Glomerular endothelial cell (primary cell): ENCODE measurements at places on chromosomes 6 and 20. TPM values are rescaled to one million over a fixed set of nuclear protein-coding genes. Genes with fewer than 3 reads are reported as not detected.

DNA sequence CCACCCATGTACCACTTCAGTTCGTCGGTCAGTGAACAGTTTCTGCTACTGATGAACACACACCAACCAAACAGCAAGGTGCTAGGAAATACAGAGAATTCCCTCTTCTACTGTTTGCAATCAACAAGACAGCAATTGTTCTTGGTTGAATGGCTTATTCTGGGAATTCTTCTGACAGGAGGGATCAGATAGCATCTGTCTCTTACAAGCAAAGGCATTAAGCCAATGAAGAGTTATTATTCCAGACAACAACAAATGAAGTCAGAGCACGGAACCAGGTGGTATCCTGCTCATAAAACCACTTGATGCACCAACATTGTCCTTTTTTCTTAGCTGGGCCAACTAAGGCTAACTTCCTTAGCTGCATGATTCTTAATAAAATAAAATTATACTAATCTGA lies 37.8 kb downstream of the PTPRK start:
- DNase-seq: no peak

- no peak for DNase-seq
Observed at GRCh38 chr6:10101551-10102252, 313.2 kb downstream of the TFAP2A start.

Gene TFAP2C
- 0.10 and 0.35 TPM in 2 replicates for total RNA-seq

Gene ZBTB46
- total RNA-seq: 6.7 and 11.7 TPM in 2 replicates

Gene PNLDC1
- not detected in 2 replicates for total RNA-seq
